ENCODE measurements at places on chromosomes 7 and 10. TPM values are rescaled to one million over a fixed set of nuclear protein-coding genes. Genes with fewer than 3 reads are reported as not detected.
A peak's percentile ranks its signal among the peaks of the same experiment; 100 is the strongest.

Gene UTF1
- total RNA-seq = not detected

GRCh38 chr7:104873401-104873800 is 140.6 kb upstream of the KMT2E start:
- H3K27me3 ChIP-seq = peaks cover 13% of the 10 kb centered on the region
- H3K4me1 ChIP-seq = no peaks in the 10 kb centered on the region
- no peak overlapping the region for H3K27ac ChIP-seq
- no peaks in the 10 kb centered on the region for H3K36me3 ChIP-seq

GRCh38 chr10:37535459-37536246 is 321.8 kb downstream of the ZNF248 start:
- no peaks in the 10 kb centered on the region for H3K27me3 ChIP-seq
- no peak overlapping the region for H3K27ac ChIP-seq
- no peak overlapping the region for H3K4me3 ChIP-seq
- no peaks in the 10 kb centered on the region for H3K4me1 ChIP-seq

DNA sequence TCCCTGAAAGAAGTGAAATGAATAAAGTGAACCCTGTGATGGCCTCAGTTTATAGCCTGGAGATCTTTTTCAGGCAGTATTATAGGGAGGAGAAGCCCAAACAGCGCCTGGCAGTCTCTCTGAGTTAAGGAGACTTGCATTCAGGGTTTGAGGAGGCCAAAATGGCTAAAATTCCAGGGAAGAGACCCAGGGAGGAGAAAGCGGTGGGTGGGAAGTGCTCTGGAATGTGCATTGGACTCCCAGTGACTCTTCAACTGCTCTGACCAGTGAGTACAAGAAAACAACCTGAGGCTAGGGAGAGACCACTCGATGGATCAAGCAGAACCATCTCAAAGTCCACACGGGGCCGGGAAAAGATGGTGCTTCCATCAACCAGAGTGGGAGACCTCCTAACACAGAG is 35.3 kb upstream of the EPHB6 start:
- DNase-seq = no peak
- no peak overlapping the region for H3K27ac ChIP-seq
- H3K36me3 ChIP-seq = no peaks in the 10 kb centered on the region
- no peaks in the 10 kb centered on the region for H3K4me1 ChIP-seq

DNA sequence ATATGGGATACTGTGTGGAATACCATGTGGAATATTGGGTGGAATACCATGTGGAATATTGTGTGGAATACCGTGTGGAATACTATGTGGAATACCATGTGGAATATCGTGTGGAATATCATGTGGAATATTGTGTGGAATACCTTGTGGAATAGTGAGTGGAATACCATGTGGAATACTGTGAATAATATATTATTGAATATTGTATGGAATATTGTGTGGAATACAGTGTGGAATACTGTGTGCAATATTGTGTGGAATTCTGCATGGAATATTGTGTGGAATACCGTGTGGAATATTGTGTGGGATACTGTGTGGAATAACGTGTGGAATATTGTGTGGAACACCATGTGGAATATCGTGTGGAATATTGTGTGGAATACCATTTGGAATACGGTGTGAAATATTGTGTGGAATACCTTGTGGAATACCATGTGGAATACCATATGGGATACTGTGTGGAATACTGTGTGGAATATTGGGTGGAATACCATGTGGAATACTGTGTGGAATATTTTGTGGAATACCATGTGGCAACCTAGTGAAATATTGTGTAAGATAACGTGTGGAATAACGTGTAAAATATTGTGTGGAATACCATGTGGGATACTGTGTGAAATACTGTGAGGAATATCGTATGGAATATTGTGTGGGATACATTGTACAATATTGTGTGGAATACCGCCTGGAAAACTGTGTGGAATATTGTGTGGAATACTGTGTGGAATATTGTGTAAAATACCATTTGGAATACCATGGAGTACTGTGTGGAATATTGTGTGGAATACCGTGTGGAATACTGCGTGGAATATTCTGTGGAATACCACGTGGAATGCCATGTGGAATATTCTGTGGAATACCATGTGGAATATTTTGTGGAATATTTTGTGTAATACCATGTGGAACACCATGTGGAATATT is 133.9 kb upstream of the CHST15 start:
- H3K36me3 ChIP-seq = no peaks in the 10 kb centered on the region
- no peak for DNase-seq
- peaks cover 11% of the 10 kb centered on the region for H3K4me1 ChIP-seq
- H3K4me3 ChIP-seq = no peak overlapping the region
- H3K27ac ChIP-seq = no peak overlapping the region

DNA sequence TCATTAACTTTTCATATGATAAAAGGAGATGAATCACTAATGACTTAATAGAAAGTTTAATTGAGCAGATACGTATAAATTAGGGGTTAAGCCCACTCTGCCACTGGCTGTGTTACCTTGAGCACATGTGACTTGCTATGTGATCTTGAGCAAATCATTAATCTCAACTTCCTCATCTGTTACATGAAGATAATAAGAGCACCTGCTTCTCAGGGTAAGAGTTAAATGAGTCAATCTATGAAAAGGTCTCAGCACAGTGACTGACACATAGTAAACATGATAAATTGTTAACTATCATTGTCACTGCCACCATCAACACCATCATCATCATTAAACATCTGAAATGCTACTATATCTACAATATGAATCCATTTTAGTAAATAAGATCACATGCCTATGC is 110.8 kb downstream of the TPK1 start:
- no peak overlapping the region for H3K27ac ChIP-seq
- DNase-seq = no peak
- no peak overlapping the region for H3K4me3 ChIP-seq
- peaks cover 4% of the 10 kb centered on the region for H3K4me1 ChIP-seq

GRCh38 chr7:132083126-132083525 is 493.1 kb downstream of the PLXNA4 start:
- DNase-seq = no peak
- no peak overlapping the region for H3K4me3 ChIP-seq
- peaks cover 2% of the 10 kb centered on the region for H3K27me3 ChIP-seq
- no peaks in the 10 kb centered on the region for H3K36me3 ChIP-seq
- H3K27ac ChIP-seq = no peak overlapping the region

Gene CDK14
- 131 TPM for total RNA-seq

Gene FOXP2
- total RNA-seq = 25.0 TPM

DNA sequence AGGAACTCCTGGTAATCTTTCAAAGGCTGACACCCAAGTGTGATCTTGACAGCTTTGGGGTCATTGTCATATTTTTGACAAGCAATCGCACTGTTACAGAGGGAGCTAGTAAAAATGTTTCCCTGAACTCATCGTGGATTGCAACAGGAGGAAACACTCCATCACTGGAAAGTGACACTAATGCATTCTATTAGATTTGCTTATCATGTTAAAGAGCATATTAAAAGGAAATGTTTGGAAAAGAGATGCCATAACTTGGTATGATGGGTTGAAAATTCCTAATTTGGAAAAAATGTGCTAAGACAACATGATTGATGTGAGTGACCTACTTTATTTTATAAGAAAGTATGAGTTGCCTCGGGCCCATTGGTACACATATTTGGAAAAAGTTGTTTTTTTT is 22.7 kb upstream of the EMX2 start:
- H3K27me3 ChIP-seq = peaks cover 17% of the 10 kb centered on the region
- H3K27ac ChIP-seq = no peak overlapping the region
- no peak overlapping the region for H3K4me3 ChIP-seq

- no peak overlapping the region for H3K27ac ChIP-seq
- no peak overlapping the region for H3K4me3 ChIP-seq
- no peak for DNase-seq
- peaks cover 6% of the 10 kb centered on the region for H3K4me1 ChIP-seq
- peaks cover 19% of the 10 kb centered on the region for H3K27me3 ChIP-seq
Observed at GRCh38 chr10:71711052-71711623, 8.4 kb downstream of the C10orf105 start.

Gene ENO4
- 0.70 TPM for total RNA-seq

- peak overlapping the region; percentile 96 for H3K27ac ChIP-seq
- H3K4me3 ChIP-seq = no peak overlapping the region
- DNase-seq = no peak
- no peaks in the 10 kb centered on the region for H3K27me3 ChIP-seq
Observed at GRCh38 chr10:126060261-126060931, 164.0 kb downstream of the FANK1 start.

DNA sequence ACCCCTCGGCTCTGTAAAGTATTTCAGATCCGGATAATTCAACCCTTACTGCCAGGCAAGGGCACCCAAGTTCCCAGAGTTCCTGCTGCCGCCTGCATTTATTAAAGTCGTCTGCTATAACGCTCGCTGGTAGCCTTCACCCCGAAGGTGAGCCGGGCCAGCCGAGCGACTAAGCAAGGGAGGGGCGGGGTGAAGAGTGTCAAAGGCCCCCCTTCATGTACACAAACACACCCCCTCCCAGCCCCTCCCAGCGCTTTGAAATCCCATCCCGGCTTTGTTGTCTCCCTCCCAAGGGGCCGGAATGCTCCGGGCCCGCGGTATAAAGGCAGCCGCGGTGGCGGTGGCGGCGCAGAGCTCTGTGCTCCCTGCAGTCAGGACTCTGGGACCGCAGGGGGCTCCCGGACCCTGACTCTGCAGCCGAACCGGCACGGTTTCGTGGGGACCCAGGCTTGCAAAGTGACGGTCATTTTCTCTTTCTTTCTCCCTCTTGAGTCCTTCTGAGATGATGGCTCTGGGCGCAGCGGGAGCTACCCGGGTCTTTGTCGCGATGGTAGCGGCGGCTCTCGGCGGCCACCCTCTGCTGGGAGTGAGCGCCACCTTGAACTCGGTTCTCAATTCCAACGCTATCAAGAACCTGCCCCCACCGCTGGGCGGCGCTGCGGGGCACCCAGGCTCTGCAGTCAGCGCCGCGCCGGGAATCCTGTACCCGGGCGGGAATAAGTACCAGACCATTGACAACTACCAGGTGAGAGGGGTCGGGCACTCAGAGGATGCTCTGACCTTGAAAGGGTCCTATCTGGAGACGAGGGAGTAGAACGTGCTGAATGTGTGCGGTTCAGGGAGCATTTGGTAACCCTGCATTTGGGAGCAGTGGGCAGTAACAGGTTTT is at the start of gene DKK1:
Gene DKK1, plus strand, starts transcription at position 349 of the 889 bp plus-strand sequence. Its CDS starts 154 bp downstream, at position 503.
- H3K36me3 ChIP-seq = no peaks in the 10 kb centered on the region
- no peaks in the 10 kb centered on the region for H3K27me3 ChIP-seq
- peak within 1 kb of the TSS; percentile 85 for H3K27ac ChIP-seq
- H3K4me1 ChIP-seq = peaks cover 57% of the 10 kb centered on the region

Gene ADARB2
- total RNA-seq = 35.0 TPM

Gene AKR1C8
- total RNA-seq = not detected

Gene OR6B1
- total RNA-seq = not detected

GRCh38 chr10:92702301-92702916 is 12.7 kb downstream of the HHEX start:
- H3K36me3 ChIP-seq = no peaks in the 10 kb centered on the region
- peaks cover 14% of the 10 kb centered on the region for H3K27me3 ChIP-seq
- peaks cover 12% of the 10 kb centered on the region for H3K4me1 ChIP-seq
- H3K4me3 ChIP-seq = no peak overlapping the region
- no peak for DNase-seq

DNA sequence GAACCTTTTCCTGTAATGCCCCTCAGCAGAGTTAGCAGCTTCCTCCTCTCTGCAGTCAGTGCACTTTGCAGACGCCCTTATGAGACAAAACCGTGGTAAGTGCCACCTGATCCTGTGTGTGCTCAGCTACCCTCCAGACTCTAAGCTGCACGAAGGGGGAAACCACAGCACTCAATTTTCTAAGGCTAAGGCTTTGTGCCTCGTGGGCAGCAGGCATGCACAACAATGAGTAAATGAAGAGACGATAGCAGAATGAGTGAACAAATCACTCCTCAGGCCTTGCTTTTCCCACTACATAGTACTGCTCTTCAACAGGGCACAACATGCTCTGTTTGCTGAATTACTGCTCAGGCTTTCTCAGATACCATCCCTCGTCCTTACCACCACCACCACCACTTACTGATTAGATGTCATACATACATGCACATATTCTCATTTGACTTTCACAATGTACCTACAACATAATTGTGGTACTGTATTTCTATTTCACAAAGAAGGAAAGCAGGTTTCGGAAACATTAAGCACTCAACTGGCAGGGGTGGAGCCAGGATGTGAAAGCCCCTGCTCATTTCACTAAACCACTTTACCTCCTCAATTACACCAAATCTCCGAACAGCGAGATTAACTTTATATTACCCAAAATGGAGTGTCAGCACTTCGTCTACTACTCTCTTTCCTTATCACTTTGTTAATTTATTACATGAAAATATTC is 85.4 kb downstream of the ICA1 start:
- no peak for DNase-seq
- no peaks in the 10 kb centered on the region for H3K4me1 ChIP-seq
- no peak overlapping the region for H3K4me3 ChIP-seq

Gene EN2
- total RNA-seq = 3.4 TPM

- no peak overlapping the region for H3K4me3 ChIP-seq
- no peak overlapping the region for H3K27ac ChIP-seq
- no peaks in the 10 kb centered on the region for H3K27me3 ChIP-seq
- DNase-seq = no peak
- peaks cover 4% of the 10 kb centered on the region for H3K4me1 ChIP-seq
- H3K36me3 ChIP-seq = no peaks in the 10 kb centered on the region
Observed at GRCh38 chr7:137625197-137625596, 221.6 kb downstream of the DGKI start.

DNA sequence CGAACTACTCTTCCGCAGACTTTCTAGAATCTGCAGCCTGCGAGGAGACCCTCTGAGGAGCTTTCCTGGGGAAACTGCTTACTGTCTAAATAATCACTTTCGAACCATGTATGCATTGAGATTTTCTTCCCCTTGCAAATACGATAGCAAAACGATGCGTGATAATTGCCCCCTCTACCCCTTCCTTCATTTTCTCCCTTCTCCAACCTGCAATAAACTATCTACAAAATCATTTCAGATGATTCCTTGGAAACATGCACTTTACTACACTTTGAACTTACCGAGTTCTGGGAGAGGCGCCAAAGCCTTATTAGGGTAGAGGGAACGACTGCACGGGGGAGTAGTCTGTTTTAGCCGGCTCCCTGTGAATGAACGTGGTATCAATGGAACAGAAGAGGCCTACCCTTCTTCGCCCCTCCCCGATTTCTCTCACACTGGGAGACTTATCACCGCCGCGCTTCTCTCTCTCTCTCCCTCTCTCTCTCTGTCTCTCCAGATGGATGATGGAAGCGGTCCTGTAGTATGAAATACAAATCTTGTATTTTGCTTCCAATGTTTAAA is at the start of gene FGFBP3:
Gene FGFBP3, minus strand, starts transcription at position 370 of the 561 bp plus-strand sequence. CDS start 517 bp downstream, outside the sequence.
- H3K27ac ChIP-seq = peak within 1 kb of the TSS; percentile 45
- peak; percentile 66 for DNase-seq
- H3K27me3 ChIP-seq = peaks cover 13% of the 10 kb centered on the region
- H3K4me3 ChIP-seq = peak within 1 kb of the TSS; percentile 83
- H3K36me3 ChIP-seq = peaks cover 4% of the 10 kb centered on the region

- H3K36me3 ChIP-seq = no peaks in the 10 kb centered on the region
- no peak overlapping the region for H3K4me3 ChIP-seq
- H3K27ac ChIP-seq = no peak overlapping the region
- H3K4me1 ChIP-seq = peaks cover 11% of the 10 kb centered on the region
Observed at GRCh38 chr7:150397346-150398107, 18.4 kb downstream of the ZNF775 start.

GRCh38 chr7:134778941-134779740 is at the start of gene CALD1:
TSS of gene CALD1 (plus strand) at chr7:134779634. CDS start at chr7:134867734, 88,100 bp downstream.
- H3K27ac ChIP-seq = no peak within 1 kb of the TSS
- H3K27me3 ChIP-seq = no peaks in the 10 kb centered on the region
- no peak within 1 kb of the TSS for H3K4me3 ChIP-seq
- H3K36me3 ChIP-seq = peaks cover 21% of the 10 kb centered on the region
- H3K4me1 ChIP-seq = peaks cover 35% of the 10 kb centered on the region

- H3K4me3 ChIP-seq = peak overlapping the region; percentile 20
- H3K27ac ChIP-seq = peak overlapping the region; percentile 90
- H3K27me3 ChIP-seq = no peaks in the 10 kb centered on the region
- no peak for DNase-seq
Observed at GRCh38 chr10:58023341-58024073, 244.2 kb downstream of the IPMK start.
